ENCODE measurements at places on chromosomes 7 and 10.

GRCh38 chr7:42389697-42390096, 152.7 kb upstream of the GLI3 start:
- no peak for DNase-seq

GRCh38 chr10:95327367-95327766, 36.6 kb upstream of the PDLIM1 start:
- no peak for DNase-seq

DNA sequence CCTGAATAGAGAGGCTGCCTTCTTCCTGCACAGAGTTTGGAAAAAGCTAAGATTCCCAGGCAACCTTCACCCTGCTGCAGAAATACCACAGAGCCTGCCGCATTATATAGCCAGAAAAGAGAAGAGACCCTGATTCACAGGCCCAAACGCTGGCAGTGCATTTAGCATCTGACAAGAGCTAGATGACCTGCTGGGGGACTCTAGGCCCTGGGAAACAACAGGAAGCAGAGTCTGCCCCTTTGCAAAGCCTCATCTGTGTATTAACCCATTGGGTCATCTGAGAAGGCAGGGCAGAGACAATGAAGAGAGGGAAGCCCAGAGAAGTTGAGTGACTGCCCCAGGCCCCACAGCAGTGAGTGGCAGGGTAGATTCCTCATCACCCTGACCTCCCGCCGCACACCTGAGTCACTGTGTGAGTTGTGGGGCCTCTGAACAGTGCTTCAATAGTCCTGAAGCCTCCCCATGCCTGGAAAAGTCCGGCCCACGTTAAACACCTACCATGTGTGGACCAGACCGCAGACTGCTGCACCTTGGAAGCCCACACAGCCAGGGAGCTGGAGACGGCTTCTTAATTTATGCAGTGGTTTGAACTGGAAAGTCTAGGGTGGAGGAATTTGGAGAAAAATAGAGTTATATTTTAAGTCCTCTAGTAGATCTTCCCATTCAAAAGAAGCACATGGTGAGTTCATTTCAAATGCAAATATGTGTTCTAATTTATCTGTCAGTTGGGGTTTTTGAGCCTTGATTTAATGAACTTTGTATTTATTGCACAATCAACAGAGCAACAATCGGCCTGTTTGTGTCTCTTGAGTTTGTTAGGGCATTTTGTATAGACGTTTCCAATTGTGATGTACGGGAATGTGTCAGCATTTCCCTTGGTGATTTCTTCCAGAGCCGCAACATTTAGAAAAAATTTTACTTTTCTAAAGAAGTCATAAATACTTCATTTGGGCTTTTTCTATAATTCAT, 80.4 kb upstream of the GPR26 start:
- no peak for DNase-seq

- DNase-seq, result no peak
These were observed 329.3 kb downstream of the ELMO1 start for GRCh38 chr7:37119296-37119860.

DNA sequence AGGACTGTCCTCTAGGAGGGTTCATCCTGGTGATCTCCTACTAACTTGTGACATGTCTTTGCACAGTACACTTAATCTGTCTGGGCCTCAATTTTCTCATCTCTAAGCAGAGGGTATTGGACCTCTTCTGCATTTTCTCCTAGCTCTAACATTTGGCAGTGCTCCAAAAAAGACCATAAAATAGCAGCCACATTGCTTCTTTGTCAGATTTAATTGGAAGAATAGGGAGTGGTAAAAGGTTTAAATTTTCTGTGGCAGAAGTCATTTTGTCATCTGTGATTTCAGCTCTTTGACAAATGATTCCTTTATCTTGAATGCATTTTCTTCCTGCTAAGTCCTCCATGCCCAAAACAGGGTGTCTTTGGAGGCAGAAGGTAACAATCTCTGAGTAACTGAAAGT, 289.9 kb upstream of the LRGUK start:
- no peak for DNase-seq

- no peak for DNase-seq
These were observed 108.6 kb downstream of the NSUN6 start for GRCh38 chr10:18542832-18543231.

DNA sequence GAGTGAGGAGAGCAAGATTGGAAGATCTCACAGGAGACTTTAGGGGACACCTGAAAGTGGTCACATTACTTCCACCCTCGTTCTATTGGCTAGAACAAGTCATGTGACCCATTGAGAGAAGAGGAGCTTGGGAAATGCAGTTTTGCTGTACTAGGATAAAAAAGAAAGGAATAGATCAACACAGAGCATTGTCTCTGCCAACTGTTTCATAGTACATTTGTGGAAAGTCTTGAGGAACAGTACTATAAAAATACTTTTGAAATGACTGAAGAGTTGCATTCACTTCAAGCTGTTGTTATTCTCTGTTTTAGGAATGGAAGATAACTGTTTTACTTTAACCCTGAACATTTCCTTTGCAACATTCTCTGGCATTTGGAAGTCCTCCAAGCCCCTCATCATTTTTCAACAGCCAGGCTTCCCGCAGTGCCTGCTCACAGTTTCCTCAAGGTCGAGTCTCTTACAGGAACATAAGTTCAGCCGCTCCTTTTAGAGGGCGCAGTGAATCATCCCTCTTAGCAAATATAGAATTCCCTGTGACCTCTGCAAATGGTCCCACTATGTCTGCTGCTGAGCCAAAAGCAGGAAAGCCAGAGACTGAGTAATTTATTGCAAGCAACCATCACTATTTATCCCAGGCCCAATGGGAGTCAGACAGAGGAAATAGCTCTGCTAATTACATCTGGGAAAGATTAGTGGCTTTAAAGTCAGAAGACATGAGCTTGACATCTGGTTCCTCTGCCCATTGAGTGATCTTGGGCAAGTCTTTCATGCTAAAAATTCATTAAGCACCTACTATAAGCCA, 40.7 kb downstream of the MRPL32 start:
- no peak for DNase-seq

DNA sequence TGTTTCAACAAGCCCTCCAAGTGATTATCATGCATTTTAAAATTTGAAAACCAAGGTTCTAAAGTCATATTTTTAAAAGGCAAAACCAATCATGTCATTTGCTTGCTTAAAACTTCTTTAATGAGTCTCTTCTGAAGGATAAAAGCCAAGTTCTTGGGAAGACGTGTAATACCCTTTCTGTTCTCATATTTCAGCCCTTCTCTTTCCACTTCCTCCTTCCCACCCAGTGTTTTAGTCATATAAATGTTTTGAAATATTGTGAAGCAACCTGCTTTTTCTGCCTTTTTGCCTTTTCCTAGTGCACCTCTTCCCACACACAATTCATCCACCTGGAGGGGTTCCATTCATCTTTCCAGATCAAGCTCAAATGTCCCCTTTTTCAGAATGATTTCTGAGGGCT, 211.1 kb upstream of the LRRTM3 start:
- no peak for DNase-seq

DNA sequence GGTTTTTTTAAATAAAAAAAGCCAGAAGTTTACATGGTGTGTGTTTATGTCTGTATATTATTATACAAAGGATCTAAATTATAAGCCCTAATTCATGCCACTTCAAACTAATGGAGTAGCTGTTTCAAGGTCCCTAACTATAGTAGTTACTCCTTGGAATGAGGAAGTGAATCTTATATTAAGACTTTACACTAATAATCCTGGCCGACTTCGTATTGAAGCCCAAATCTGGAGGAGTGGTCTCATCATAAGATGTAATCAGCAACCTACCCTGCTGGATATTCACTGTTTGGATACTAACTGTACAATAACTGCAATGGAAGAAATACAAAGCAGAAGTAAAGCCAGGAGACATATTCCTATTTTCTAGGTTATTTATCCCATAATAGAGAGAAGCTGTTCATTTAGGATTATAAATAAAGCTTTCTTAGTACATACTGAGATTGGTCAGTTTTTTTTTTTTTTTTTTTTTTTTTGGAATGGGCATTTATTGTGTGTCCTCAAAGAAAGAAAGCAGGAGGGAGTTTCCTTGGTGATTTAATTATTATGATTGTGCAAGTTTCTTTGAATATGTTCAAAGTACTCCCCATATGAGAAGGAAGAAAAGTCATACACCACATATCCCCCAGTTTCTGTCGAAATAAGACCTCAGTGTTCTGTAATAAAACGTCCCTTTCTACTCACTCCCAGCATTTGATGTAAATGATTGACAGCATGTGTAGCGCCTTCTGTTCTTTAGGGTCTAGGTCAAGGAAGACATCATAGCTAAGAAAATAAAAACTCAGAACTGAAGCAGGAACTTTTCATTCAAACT, 397.8 kb downstream of the EXOC4 start:
- no peak for DNase-seq

DNA sequence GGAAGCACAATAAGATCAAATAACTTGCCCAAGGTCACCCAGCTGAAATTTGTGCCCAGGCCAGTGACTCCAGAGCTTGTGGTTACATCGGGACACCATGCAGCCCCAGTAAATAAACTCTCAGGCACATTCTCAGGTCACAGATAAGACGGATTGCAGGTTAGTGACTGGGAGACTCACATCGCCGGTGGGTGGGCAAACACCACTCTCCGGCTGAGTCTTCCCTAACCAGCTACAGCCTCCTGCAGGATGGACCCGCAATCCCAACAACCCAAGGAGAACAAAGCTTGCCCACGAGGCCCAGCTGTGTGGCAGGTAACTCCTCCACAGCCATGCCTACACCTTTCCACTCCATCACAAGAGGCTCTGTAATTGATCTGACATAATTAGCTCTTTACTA, 81.7 kb upstream of the EFCAB10 start:
- no peak for DNase-seq

DNA sequence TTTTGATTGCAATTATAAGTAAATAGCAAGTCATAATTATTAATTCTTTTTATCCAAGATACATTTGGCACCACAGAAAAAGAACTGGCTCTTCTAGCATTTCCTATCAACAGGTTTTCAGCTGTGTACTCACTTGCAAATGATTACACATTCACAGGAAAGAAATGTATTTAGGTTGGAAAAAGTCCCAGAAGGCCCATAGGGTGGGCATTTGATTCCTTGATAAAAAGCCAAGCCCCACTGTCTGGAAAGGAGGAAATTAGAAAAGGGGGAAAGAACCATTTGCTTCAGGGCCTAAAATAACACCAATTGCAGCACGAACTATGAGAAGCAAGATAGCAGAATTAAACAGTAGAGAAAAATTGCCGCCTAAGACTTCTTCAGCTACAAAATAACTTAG, 80.8 kb upstream of the COL1A2 start:
- no peak for DNase-seq

GRCh38 chr7:128084896-128085608, 53.8 kb upstream of the LRRC4 start:
- no peak for DNase-seq

GRCh38 chr10:85225311-85225710, 896.9 kb downstream of the CCSER2 start:
- DNase-seq, result no peak

DNA sequence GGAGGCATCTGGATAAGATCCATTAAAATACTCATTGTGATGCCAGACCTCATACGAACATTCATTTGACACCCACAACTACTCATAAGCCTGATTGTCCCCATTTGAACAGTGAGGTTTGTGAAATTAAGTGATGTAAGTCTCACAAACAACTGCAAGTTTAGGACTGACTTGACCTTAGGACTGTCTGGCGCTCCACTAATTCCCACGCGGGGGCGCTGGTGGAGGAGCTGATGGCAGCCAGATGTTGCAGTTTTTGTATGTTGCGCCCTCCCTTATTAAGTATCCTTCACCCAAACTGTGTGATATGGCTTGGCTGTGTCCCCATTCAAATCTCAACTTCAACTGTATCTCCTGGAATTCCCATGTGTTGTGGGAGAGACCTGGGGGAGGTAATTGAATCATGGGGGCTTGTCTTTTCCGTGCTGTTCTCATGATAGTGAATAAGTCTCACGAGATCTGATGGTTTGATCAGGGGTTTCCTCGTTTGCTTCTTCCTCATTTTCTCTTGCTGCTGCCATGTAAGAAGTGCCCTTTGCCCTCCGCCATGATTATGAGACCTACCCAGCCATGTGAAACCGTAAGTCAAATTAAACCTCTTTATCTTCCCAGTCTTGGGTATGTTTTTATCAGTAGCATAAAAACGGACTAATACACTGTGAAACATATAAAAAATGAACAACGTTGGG, 20.3 kb upstream of the TIAL1 start:
- no peak for DNase-seq

DNA sequence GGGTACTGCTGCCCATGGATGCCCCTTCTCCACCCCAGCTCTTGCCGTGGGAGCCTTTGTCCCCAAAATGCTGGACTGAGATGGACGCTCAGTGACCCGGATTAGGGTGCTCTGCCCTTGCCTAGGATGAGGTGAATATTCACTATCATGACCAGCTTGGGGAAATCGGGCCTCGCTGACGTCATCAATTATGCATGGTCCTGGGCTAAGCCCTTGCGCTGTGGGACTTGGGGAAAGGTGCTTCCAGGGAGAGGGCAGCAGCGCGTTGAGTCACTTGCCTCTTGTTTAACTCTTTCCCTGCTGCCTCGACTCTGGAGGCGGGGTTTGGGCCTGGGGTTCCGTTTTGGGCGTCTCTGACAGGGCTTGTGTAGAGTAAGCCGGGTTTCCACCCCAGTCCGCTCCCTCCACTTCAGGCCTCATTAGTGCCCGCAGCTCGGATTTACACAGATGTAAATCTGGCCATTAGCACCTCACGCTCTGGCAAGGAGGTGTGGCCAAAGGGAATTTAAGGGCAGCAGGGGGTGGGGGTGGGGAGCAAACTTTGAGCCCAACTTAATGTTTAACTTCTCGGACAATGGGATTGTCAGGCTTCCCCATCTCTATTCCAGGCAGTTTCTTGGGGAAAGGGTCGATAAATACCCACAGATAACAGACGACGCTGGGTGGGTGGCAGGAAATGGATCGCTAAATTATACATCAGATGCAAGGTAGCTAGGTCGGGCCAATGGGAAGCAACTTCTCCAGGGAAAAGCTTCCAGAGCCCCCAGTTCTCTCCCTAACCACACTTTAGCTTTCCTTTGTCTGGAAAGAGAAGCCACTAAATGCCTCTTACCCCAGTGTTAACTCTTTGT, 51.3 kb upstream of the TCF7L2 start:
- DNase-seq, result no peak

GRCh38 chr7:33061282-33061937, 1.2 kb downstream of the NT5C3A start:
- no peak for DNase-seq

- DNase-seq, result no peak
These were observed 31.5 kb upstream of the TAX1BP1 start for GRCh38 chr7:27708485-27708884.

- no peak for DNase-seq
These were observed 149.1 kb upstream of the WDR11 start for GRCh38 chr10:120702032-120702431.

- DNase-seq, result no peak
These were observed 39.3 kb downstream of the TRIM24 start for GRCh38 chr7:138499340-138499739.
